SJCRH30 (cell line): ENCODE measurements at places on chromosomes 4 and X. TPM values are rescaled to one million over a fixed set of nuclear protein-coding genes. Genes with fewer than 3 reads are reported as not detected.

Gene CACNA1F
- total RNA-seq: not detected in 2 replicates

Gene KIT
- 0.12 and 0.18 TPM in 2 replicates for total RNA-seq

Gene REELD1
- total RNA-seq: not detected in 2 replicates

Gene PAGE2B
- total RNA-seq: not detected in 2 replicates

Gene PNCK
- total RNA-seq: not detected in 2 replicates

Gene FGFRL1
- total RNA-seq: 45.3 and 51.2 TPM in 2 replicates

Gene RAB40AL
- total RNA-seq: 0.30 TPM in 1 of 2 replicates, not detected in the other

Gene FREM3
- total RNA-seq: not detected in 2 replicates

Gene GPR50
- not detected in 2 replicates for total RNA-seq

Gene TMEM187
- total RNA-seq: 0.97 and 1.7 TPM in 2 replicates

Gene C4orf51
- not detected in 2 replicates for total RNA-seq

Gene PRICKLE3
- total RNA-seq: 3.4 TPM in 2 replicates

Gene DYNLT3
- not detected in 2 replicates for total RNA-seq

Gene JCHAIN
- not detected in 2 replicates for total RNA-seq

Gene PAGE5
- not detected in 2 replicates for total RNA-seq

Gene GPRIN3
- total RNA-seq: 0.08 and 0.12 TPM in 2 replicates

Gene CD99
- 156 and 166 TPM in 2 replicates for total RNA-seq

Gene DGAT2L6
- not detected in 2 replicates for total RNA-seq

Gene NLGN4X
- 0.79 and 1.7 TPM in 2 replicates for total RNA-seq

Gene ARMCX6
- total RNA-seq: 45.4 and 48.2 TPM in 2 replicates

Gene GYG2
- total RNA-seq: 13.7 and 14.4 TPM in 2 replicates

Gene AADAT
- total RNA-seq: 10.9 and 13.3 TPM in 2 replicates

Gene FAM50A
- 44.2 and 48.7 TPM in 2 replicates for total RNA-seq

Gene CTSO
- total RNA-seq: 0.14 and 0.23 TPM in 2 replicates

Gene CPE
- total RNA-seq: not detected in 2 replicates

Gene DSPP
- total RNA-seq: 0.03 and 0.06 TPM in 2 replicates

Gene NSG1
- not detected in 2 replicates for total RNA-seq

Gene TEX13D
- not detected in 2 replicates for total RNA-seq

Gene FMR1NB
- not detected in 2 replicates for total RNA-seq

Gene TRIM60
- total RNA-seq: not detected in 2 replicates

Gene SPANXC
- not detected in 2 replicates for total RNA-seq

Gene TLR2
- not detected in 2 replicates for total RNA-seq

Gene TMSB15B
- 10.0 and 18.3 TPM in 2 replicates for total RNA-seq

Gene PCDH19
- 0.30 TPM in 2 replicates for total RNA-seq

Gene GLRA3
- not detected in 2 replicates for total RNA-seq

Gene AASDH
- 13.2 and 21.0 TPM in 2 replicates for total RNA-seq

Gene CT55
- 0.08 and 0.40 TPM in 2 replicates for total RNA-seq

Gene SLC26A1
- total RNA-seq: not detected in 2 replicates

Gene STK32B
- total RNA-seq: 0.10 and 0.20 TPM in 2 replicates
